Upper lobe of left lung (tissue), 6 donors: ENCODE measurements at places on chromosomes 12 and 14. TPM values are rescaled to one million over a fixed set of nuclear protein-coding genes. Genes with fewer than 3 reads are reported as not detected.
A peak's percentile ranks its signal among the peaks of the same experiment; 100 is the strongest.

Gene PAPOLA
- total RNA-seq, result 210 TPM

Gene PKP2
- total RNA-seq, result 14.6 TPM

Gene CLEC6A
- total RNA-seq, result 0.49 TPM

GRCh38 chr12:69951108-69951507 lies 126.1 kb downstream of the MYRFL start:
- DNase-seq, result no peak

DNA sequence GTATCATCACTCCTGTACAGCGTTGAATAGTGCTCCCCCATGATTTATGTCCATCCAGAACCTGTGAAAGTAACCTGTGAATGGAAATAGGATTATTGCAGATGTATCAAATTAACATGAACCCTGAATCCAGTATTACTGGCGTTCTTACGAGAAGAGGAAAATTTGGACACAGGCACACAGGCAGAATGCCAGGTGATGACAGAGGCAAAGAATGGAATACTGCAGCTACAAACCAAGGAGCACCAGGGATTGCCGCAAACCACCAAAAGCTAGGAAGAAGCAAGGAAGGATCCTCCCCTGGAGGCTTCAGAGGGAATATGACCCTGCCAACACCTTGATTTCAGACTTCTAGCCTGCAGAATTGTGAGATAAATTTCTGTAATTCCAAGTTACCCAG lies 113.5 kb upstream of the EGLN3 start:
- no peak for DNase-seq

DNA sequence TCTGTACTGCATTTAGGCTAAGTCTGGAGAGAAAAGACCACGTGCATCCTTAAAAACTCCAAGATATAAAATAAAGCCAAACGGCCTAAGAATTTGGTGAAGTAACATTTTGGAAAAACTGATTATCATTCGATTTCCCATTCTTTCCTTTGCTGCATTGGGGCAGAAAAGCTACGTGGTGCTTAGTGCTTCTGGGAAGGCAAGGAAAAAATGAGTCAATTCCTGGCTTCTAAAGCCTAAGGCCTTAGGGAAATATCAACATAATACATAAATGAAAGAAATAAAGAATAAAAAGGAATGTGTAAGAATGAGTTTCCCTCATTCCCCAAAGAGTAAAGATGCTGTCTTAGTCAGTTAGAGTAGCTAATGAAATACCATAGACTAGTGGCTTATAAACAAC lies 520.5 kb downstream of the GLT1D1 start:
- DNase-seq, result no peak

DNA sequence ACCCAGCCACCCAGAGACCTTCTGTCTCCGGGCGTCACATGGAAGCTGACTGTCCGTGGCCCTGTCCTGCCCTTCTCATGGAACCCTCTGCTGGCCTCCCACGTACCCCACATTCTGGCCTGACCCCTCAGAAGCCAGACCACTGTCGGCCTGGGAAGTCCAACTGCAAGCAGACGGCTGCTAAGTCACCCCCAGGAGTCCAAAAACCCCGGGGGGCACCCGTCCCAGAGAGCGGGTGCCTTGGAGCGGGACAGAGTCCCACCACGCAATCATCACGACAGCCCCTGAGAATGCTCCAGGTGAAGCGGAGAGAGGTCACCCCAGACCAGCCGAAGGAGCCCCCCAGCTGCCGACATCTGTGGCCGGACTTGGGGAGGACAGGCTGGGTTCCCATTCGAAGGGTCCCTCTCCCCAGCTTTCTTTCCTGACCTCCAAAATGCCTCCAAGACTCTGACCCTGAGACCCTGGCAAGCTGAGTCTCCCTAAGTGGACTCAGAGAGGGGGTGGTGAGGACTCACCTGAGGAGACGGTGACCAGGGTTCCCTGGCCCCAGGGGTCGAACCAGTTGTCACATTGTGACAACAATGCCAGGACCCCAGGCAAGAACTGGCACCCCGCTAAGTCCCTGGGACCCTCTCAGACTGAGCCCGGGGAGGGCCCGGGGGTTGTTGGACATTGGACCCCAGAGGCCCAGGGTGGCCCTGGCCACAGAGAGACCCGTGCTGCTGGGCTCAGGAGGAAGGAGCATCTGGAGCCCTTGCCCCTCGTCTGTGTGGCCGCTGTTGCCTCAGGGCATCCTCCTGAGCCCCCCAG lies 337.1 kb downstream of the TMEM121 start:
- peak; percentile 49 for DNase-seq

GRCh38 chr14:81179631-81180030 lies 41.1 kb downstream of the GTF2A1 start:
- DNase-seq, result no peak

- DNase-seq, result no peak
Measured at GRCh38 chr14:50801706-50802105, 29.3 kb downstream of the NIN start.

DNA sequence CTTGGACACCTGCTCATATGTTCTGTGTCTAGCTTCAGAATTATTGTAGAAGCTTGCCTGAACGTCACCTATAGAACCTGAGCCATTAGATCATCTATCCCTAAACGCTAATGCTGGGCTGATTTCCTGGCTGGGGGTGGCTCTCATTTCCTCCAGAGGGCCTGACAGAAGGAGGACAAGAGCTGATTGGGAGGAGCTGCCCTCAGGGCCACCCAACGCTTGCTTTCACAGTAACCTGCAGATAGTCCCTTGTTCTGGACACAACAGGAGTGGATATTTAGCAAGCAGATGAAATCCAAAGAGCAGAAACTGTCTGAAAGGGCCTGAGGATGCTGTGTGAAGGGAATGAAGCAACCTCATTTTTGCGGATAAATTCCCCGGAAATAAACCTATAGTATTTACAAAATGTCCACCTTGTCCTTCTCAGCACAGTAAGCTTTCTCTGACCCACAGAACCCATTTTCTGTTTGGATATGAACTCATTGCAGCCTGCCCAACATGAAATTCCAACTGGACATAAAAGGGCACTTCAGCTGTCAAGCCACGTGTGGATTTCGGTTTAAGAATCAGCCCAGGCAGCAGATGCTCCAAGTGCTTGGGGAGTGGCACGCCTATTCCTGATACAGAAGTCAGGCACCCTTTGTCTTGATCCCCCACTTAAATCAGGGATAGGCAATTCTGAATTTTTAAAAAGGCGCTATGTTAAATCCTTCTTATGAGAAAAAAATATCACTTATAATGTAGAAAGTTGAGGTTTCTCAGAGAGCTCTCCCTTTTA lies 32.8 kb upstream of the TUBA1C start:
- no peak for DNase-seq

- no peak for DNase-seq
Measured at GRCh38 chr12:68667291-68667690, 19.5 kb upstream of the NUP107 start.

DNA sequence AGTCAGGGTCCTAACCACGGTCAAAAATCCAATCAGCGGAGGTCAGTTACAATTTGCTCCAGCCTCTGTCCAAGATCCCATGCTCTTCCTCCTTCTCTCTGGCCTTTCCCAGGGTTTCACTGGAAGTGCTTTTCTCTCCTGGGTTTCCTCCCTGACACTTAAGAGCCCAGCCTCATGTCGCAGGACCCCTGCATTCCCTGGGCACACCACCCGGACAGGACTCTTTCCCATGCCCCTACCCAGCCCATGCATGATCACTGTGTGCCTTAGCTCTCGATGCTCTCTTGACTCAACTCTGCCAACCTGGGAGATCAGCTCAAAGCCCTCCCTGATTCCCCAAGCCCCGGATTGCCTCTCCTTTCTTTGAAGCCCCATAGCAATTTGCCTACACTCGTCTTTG lies 15.5 kb upstream of the TAC3 start:
- no peak for DNase-seq
